ENCODE measurements at places on chromosomes 13 and 19.

GRCh38 chr13:95221971-95222732 lies 79.1 kb downstream of the ABCC4 start:
- DNase-seq, result no peak

GRCh38 chr13:107289540-107289939 lies 721.6 kb upstream of the ARGLU1 start:
- DNase-seq, result no peak

GRCh38 chr13:24228852-24229458 lies 68.4 kb downstream of the SPATA13 start:
- peak; percentile 73 for DNase-seq

DNA sequence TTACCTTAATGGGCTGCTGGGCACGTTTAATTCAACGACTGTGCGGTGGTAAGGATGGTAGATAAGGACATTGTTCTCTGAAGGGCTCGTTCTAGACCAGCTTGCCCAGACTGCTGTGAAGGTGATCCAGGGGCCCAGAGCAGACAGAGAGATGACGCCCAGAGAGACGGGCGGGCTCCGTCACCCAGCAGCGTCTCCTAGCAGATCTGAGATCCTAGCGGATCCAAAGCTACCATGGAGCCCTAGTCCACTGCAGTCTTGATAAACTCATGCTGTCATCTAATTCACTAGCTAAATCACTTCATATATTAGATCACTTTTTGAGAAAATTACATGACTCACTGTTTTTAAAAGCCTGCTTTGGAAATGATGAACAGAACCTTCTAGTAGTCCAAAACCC lies 21.5 kb downstream of the COL4A2 start:
- DNase-seq, result no peak

GRCh38 chr19:35224681-35225571 lies 3.6 kb downstream of the FAM187B start:
- no peak for DNase-seq

DNA sequence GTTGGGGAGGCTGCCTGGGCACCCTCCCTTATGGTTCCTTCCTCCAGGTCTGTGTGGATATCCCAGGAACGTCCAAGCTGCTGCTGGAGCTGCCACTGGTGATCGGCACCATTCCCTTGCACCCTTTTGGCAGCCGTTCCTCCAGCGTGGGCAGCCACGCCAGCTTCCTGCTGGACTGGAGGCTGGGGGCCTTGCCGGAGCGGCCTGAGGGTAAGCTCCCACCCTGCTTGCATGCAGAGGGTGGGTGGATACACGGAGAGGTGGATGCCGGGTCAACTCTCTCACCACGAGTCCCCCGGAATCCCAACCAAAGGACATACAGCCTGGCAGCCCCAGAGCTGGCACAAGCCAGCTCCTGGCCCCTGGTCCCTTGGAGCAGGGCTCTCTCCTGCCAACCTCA lies 2.2 kb downstream of the ARRDC2 start:
- DNase-seq, result no peak

GRCh38 chr19:32662186-32662585 lies 12.8 kb downstream of the ANKRD27 start:
- DNase-seq, result no peak

- DNase-seq, result no peak
Measured at GRCh38 chr13:59144700-59145099, 1019.0 kb downstream of the DIAPH3 start.

GRCh38 chr13:80036845-80037504 lies 304.0 kb downstream of the SPRY2 start:
- peak; percentile 11 for DNase-seq

Measured in CD4-positive, alpha-beta T cell treated with Interleukin-17A for 1 hour (primary cell).